ENCODE measurements at places on chromosomes 2 and 18. TPM values are rescaled to one million over a fixed set of nuclear protein-coding genes. Genes with fewer than 3 reads are reported as not detected.

Gene GPR45
- not detected for total RNA-seq

DNA sequence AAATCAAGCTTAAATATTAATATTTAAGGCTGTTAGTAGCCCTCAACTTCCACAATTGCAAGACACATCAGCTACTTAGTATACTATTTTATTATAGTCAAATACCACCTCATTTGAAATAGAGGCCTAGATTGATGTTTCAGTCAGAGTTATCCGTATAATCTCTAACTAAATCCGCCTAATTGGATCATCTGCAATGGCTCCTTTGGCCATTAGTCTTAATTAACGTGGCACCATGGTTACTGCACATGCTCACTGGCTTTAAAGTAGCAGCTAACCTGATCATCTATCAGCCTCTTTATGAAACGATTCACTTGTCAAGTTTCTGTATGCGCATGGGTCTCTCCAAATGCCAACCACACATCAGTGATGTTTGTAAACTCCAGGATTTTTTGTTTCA is 112.3 kb downstream of the COLEC12 start:
- no peak for DNase-seq

DNA sequence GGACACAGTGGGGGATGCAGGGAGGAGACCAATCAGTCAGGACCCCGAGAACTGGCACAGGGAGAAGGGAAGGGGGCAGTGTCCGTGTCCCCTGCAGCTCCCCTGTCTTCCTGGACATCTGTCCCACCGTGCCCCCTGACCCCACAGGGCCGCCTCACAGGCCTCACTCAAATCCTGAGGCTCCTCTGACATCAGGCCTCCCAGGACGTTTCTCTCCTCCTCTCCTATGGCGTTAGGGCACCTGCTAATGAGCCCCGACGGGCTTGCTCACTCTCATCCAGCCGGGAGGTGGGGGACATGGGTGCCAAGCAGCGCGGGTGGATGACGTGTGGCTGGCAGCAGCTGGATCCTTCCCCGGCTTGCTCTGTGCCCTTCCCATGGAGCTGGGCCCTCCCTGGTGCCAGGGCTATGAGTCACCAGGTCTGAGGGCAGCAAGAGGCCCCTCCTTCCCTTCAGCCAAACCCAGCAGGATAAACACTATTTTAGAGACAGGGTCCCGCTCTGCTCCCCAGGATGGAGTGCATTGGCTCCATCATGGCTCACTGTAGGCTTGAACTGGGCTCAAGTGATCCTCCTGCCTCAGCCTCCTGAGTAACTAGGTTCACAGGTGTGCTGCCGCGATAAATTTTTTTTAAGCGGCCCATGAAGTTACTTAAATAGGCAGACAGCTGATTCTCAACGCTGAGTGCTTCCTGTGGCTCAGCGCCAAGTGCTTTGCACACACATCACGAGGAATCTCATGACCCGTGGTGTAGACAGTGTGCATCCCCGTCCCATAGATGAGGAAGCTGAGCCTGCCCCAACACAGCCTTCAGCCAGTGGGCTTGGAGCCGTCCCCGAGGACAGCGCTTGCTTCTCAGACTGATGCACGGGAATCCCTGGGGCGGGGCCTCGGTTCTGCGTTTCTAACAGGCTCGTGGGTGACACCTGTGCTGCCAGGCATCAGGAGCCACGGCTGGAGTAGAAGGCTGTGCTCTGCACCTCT is 64.5 kb upstream of the HDAC4 start:
- no peak for DNase-seq

- DNase-seq = no peak
Measured at GRCh38 chr2:232628466-232629128, 4.8 kb upstream of the EFHD1 start.

GRCh38 chr2:144374163-144374661 is 145.7 kb downstream of the ZEB2 start:
- no peak for DNase-seq

DNA sequence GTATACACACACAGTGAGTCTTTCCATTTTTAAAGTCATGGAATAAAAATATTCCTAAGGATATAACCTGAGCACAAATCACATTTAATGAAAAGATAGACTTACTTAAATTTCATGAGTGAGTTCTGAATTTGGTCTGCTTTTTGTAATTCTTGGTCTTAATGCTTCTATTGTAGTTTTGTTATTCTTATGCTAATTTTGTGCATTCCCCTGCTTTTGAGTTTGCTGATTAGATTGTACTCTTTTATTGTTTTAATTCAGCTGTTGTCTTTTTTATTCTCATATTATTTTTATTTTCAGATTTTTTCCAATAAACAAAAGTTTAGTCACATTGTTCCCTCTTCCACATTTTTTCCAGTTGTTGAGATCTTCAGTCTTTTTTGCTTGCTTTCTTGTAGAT is 202.4 kb downstream of the ZNF407 start:
- no peak for DNase-seq

- DNase-seq = no peak
Measured at GRCh38 chr2:48548840-48549239, 18.9 kb downstream of the STON1 start.

Gene MDH1B
- total RNA-seq = 0.81 TPM

DNA sequence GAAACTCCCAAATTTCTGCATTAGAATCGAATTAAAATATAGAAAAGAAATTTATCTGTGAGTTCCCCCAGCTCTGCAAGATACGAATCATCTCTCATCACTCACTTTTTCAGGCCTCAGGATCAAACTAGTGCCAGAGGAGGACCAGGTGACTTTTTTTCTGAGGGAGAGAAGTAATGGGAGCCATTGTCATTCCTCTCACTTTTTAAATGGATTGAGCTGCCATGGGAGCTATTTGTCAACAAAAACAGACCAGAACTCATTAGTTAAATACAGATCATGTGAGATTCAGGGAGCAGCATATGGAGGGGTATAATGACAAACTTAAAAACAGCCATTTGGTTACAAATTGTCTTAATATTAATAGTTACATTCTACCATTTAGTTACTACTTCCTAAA is 594.4 kb downstream of the DPP10 start:
- no peak for DNase-seq

Gene CNDP1
- total RNA-seq = not detected

Gene CCL20
- total RNA-seq = 3.5 TPM

GRCh38 chr18:25066516-25066915 is 285.4 kb downstream of the ZNF521 start:
- no peak for DNase-seq

DNA sequence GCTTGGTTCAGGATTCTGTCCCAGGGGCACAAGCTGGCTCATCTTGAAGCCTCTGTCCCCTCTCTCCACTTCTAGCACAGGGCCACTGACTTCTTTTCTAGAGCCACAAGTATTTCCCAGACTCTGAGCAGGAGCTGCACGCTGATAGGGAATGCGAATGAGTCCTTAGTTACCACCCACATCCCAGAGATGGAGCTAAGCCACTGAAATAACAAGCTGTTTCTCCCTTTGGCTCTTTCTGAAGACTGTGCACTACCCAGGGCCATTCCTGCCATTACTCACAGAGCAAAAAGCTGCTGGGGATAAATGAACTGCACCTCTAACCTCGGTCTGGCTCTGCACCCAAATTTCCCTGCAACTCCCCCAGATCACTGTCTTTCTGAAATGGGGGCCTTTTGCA is 70.6 kb downstream of the TSN start:
- DNase-seq = no peak

DNA sequence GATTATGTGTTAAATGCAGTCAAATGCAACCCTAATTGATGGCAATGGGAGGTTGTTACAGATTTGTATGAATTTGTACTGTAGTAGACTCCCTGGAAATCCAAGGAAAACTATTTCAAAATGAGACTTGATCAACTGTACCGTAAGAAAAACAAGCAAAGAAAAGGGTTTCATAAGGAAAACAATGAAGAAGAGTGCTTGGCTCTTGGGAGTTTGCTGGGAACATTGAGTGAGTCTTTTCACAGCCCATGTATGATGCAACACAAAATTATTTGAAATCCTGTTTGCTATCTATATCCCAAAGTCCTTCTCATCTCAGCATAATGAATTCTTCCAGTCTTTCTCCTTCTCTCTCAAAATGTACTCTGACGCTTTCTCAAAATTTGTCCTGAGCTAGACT is 67.0 kb upstream of the OSR1 start:
- DNase-seq = no peak

Gene SCN7A
- total RNA-seq = not detected

- DNase-seq = no peak
Measured at GRCh38 chr2:6308986-6309385, 556.7 kb downstream of the CMPK2 start.

Gene GALNT3
- 3.0 TPM for total RNA-seq

GRCh38 chr2:176412136-176412535 is 142.9 kb downstream of the MTX2 start:
- no peak for DNase-seq

- DNase-seq = no peak
Measured at GRCh38 chr2:74291218-74291544, 52.0 kb downstream of the SLC4A5 start.

Gene ARHGEF33
- 0.39 TPM for total RNA-seq

- DNase-seq = peak; percentile 45
Measured at GRCh38 chr2:189412330-189412953, 28.8 kb upstream of the WDR75 start.

GRCh38 chr2:120556911-120557310 is 178.8 kb upstream of the GLI2 start:
- no peak for DNase-seq

GRCh38 chr2:52423111-52423510 is 1344.5 kb upstream of the CHAC2 start:
- DNase-seq = no peak

Gene GCG
- total RNA-seq = not detected

GRCh38 chr2:19747310-19748072 is 154.3 kb downstream of the TTC32 start:
- no peak for DNase-seq

- no peak for DNase-seq
Measured at GRCh38 chr2:196365923-196366322, 194.5 kb upstream of the STK17B start.

GRCh38 chr2:187169864-187170263 is 278.2 kb downstream of the CALCRL start:
- no peak for DNase-seq

- no peak for DNase-seq
Measured at GRCh38 chr18:45727068-45727467, 3.1 kb downstream of the SLC14A1 start.

Gene SERPINB12
- total RNA-seq = not detected

Gene CXCR1
- not detected for total RNA-seq

Gene EPHA4
- 10.2 TPM for total RNA-seq

GRCh38 chr2:15615301-15615920 is 23.7 kb downstream of the DDX1 start:
- DNase-seq = no peak

DNA sequence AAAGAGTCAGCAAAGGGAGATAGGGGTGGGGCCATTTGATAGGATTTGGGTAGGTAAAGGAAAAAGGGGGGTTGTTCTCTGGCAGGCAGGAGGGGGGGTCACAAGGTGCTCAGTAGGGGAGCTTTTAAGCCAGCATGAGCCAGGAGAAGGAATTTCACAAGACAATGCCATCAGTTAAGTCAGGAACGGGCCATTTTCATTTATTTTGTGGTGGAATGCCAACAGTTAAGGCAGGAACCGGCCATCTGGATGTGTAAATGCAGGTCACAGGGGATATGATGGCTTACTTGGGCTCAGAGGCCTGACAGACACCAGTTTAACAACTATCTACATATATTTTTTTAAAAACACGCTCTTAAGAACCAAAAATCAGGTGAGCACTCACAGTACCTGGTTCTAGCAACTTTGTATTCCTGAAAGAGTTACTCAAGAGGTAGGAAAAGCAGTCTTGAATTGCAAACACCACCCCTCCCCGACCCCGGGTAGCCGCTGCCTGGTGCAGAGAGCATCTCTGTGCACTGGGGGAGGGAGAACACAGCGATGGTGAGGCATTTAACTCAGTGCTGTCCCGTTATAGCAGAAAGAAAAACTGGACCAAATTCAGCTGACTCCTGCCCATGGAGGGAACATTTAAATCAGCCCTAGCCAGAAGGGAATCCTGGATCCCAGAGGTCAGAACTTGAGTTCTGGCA is 414.5 kb upstream of the KLHL29 start:
- DNase-seq = no peak

Gene C2orf15
- 0.92 TPM for total RNA-seq

- DNase-seq = no peak
Measured at GRCh38 chr2:166181813-166182154, 54.0 kb upstream of the SCN1A start.

Gene CAVIN2
- total RNA-seq = not detected

DNA sequence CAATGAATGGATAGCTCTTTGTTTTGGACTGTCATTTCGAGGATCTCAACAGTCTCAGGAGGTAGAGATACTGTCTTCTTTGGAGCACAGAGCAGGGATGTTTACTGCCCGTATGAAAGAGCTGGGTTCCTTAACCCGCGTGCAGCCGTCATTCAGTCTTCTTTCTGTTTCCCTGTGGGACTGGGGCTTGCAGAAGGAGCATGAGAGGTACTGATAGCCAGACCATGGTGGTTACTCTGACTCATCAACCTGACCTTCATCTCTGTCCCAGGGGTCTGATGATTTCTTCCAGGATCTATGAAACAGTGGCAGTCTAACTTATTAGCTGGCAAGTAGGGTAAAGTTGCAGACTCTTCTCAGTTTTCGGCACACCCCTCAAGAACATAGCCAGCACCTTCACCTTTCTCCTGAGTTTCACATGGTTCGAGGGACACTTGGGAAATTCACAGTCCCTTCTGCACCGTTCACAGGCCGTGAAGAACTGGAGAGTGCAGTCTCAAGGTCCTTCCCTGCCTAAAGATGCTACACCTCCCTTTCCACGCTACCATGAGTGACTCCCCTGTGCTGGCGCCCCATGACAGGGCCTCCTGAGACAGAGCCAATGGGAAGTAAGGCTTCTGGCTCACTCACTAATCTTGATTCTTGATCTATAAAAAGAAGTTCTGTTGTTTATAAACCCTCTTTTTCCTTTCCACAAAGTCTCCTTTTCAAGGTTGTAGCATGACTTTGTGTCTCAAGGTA is 226.2 kb downstream of the MC4R start:
- DNase-seq = no peak

Data from CD8-positive, alpha-beta memory T cell (primary cell).